ENCODE measurements at places on chromosomes 2 and 18. TPM values are rescaled to one million over a fixed set of nuclear protein-coding genes. Genes with fewer than 3 reads are reported as not detected.

Gene PRSS56
- total RNA-seq, result not detected

Gene TUBB8B
- not detected for total RNA-seq

Gene SPIRE1
- 23.8 TPM for total RNA-seq

Gene DYTN
- not detected for total RNA-seq

Gene HOXD1
- not detected for total RNA-seq

Gene VAMP5
- 7.7 TPM for total RNA-seq

Gene DNAJC5G
- not detected for total RNA-seq

Gene GPR45
- not detected for total RNA-seq

Gene REG3G
- total RNA-seq, result not detected

Gene ASIC4
- total RNA-seq, result 2.0 TPM

Gene CHRNA1
- not detected for total RNA-seq

Gene CD8A
- not detected for total RNA-seq

Gene TSPYL6
- total RNA-seq, result not detected

Gene CAPN13
- total RNA-seq, result 93.3 TPM

Gene SERPINB5
- 0.72 TPM for total RNA-seq

Gene NR4A2
- 13.8 TPM for total RNA-seq

Gene IL37
- total RNA-seq, result not detected
